A549 treated with Mapracorat at 1 μM for 4 hours (cell line): ENCODE measurements at places on chromosomes 6 and 20. TPM values are rescaled to one million over a fixed set of nuclear protein-coding genes. Genes with fewer than 3 reads are reported as not detected.

The BTN1A1 gene
- not detected in 5 replicates for total RNA-seq

The NKX2-2 gene
- not detected in 5 replicates for total RNA-seq

The SLC24A3 gene
- total RNA-seq: not detected in 5 replicates

The COX4I2 gene
- not detected in 5 replicates for total RNA-seq

The TRAPPC3L gene
- total RNA-seq: not detected in 5 replicates

The FNDC11 gene
- total RNA-seq: 0.18 to 0.46 TPM (median 0.25 TPM) in 5 replicates
